ENCODE measurements at places on chromosomes 1 and 21. TPM values are rescaled to one million over a fixed set of nuclear protein-coding genes. Genes with fewer than 3 reads are reported as not detected.

The ACKR1 gene
- total RNA-seq, result not detected

- no peaks in the 10 kb centered on the region for H3K4me1 ChIP-seq
- no peak overlapping the region for H3K4me3 ChIP-seq
- no peak for DNase-seq
Measured at GRCh38 chr1:186843226-186843625, 14.5 kb downstream of the PLA2G4A start.

DNA sequence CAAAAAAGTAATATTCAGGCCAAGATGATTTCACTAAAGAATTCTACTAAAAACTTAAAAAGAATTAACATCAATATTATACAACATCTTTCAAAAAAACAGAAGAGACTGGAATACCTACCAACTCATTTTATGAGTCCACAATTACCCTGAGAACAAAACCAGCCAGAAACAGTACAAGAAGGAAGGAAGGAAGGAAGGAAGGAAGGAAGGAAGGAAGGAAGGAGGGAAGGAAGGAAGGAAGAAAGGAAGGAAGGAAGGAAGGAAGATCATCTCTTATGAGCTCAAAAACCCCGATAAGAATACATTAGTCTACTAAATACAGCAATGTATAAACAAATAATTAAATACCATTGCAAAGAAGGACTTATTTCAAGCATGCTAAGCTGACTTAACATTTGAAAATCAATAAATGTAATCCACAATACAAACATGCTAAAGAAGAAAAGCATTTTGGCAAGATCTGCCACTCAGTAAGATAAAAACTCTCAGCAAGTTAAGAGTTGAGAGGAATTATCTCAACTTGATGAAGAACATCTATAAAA is 149.9 kb upstream of the RGS18 start:
- H3K4me1 ChIP-seq, result no peaks in the 10 kb centered on the region
- no peaks in the 10 kb centered on the region for H3K27me3 ChIP-seq
- H3K4me3 ChIP-seq, result no peak overlapping the region
- no peak for DNase-seq
- no peak overlapping the region for H3K27ac ChIP-seq

The LRRC52 gene
- not detected for total RNA-seq

The ASCL5 gene
- not detected for total RNA-seq

GRCh38 chr1:44636688-44637598 is 37.3 kb downstream of the TMEM53 start:
- no peak for DNase-seq
- H3K27ac ChIP-seq, result peak overlapping the region; percentile 28
- H3K4me1 ChIP-seq, result peaks cover 26% of the 10 kb centered on the region
- H3K27me3 ChIP-seq, result no peaks in the 10 kb centered on the region
- no peak overlapping the region for H3K4me3 ChIP-seq

DNA sequence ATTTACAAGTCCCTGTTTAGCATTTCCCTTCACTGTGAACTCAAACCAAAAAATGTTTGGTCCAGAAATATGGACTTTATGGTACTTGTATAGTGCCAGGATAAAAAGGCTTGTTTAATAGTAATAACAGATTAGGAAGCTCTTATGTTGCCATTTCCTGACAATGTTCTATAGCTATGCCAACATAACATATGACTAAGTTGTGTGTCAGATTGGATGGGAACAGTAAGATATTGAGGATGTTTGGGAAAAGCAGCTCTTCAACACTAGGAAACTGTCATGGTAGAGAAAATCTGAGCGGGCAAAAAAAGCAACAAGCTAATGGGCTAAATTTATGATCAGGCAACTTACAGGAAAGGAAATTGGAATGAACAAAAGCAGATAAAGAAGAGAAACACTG is 287.1 kb upstream of the ADGRL4 start:
- no peak overlapping the region for H3K4me3 ChIP-seq
- H3K36me3 ChIP-seq, result no peaks in the 10 kb centered on the region
- DNase-seq, result no peak
- H3K27me3 ChIP-seq, result no peaks in the 10 kb centered on the region
- no peaks in the 10 kb centered on the region for H3K4me1 ChIP-seq

- H3K27ac ChIP-seq, result no peak overlapping the region
- H3K27me3 ChIP-seq, result no peaks in the 10 kb centered on the region
- H3K4me3 ChIP-seq, result no peak overlapping the region
- no peak for DNase-seq
Measured at GRCh38 chr1:107689159-107689558, 275.8 kb downstream of the VAV3 start.

The TMPRSS15 gene
- not detected for total RNA-seq

The C2CD4D gene
- 3.9 TPM for total RNA-seq

GRCh38 chr1:182784556-182785171 is 4.9 kb upstream of the NPL start:
- no peak overlapping the region for H3K27ac ChIP-seq
- no peaks in the 10 kb centered on the region for H3K36me3 ChIP-seq
- no peaks in the 10 kb centered on the region for H3K27me3 ChIP-seq
- H3K4me3 ChIP-seq, result no peak overlapping the region
- DNase-seq, result no peak

- no peaks in the 10 kb centered on the region for H3K36me3 ChIP-seq
- no peaks in the 10 kb centered on the region for H3K4me1 ChIP-seq
- no peak overlapping the region for H3K4me3 ChIP-seq
- H3K27ac ChIP-seq, result no peak overlapping the region
Measured at GRCh38 chr1:159554696-159555095, 18.9 kb upstream of the OR10J5 start.

- DNase-seq, result no peak
- H3K27ac ChIP-seq, result no peak overlapping the region
- no peaks in the 10 kb centered on the region for H3K4me1 ChIP-seq
- H3K4me3 ChIP-seq, result no peak overlapping the region
Measured at GRCh38 chr21:16792101-16792500, 720.7 kb upstream of the CXADR start.

DNA sequence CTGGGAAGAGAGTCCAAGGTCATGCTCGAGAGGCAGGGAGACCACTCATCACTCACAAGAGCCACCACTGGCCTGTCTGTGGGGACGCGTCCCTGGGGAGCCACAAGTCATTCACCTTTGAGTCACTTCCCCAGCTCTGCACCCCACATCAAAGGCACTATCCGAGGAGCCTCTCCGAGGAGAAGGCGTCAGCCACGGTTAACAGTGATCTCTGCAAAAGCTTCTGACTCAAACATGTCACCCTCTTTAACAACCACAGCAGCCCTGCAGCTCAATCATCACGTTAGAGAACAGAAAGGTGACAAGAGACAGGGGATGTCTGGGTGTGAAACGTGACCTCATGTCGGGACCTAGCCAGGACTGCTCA is 9.0 kb downstream of the LRRC47 start:
- DNase-seq, result peak; percentile 88
- H3K4me1 ChIP-seq, result peaks cover 22% of the 10 kb centered on the region
- H3K4me3 ChIP-seq, result no peak overlapping the region

The GOLT1A gene
- total RNA-seq, result 0.27 TPM

DNA sequence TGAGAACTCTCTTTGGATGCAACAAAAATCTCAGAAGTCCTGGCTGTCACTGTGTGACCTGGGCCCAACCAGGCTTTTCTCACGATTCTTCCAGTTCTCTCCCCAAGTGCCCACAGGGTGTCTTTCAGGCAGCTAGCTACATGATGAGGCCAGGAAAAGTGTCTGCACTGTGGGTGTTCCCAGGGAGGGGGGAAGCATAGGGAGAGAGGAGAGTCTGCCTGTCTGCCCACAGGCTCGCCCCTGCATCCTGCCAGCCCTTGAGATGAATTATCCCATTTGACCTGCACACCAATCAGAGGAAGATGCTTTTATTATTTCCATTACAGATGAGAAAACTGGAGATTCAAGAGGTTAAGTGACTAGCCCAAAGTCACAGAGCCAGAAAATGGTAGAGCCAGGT is 27.8 kb downstream of the FOXO6 start:
- no peak for DNase-seq
- peaks cover 25% of the 10 kb centered on the region for H3K27me3 ChIP-seq
- H3K36me3 ChIP-seq, result no peaks in the 10 kb centered on the region
- H3K4me1 ChIP-seq, result no peaks in the 10 kb centered on the region
- no peak overlapping the region for H3K4me3 ChIP-seq

The LMX1A gene
- not detected for total RNA-seq

DNA sequence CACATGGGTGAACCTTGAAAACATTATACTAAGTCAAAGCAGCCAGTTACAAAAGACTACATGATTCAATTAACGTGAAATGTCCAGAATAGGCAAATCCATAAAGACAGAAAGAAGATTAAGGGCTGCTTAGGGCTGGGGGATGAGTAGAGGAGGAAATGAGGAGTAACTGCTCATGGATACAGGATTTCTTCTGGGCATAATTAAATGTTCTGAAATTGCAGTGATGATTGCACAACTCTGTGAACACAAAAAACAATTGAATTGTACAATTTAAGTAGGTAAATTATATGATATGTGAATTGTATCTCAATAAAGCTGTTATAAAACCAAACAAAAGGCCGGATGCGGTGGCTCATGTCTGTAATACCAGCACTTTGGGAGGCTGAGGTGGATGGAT is 52.2 kb downstream of the RERE start:
- H3K27me3 ChIP-seq, result no peaks in the 10 kb centered on the region
- H3K27ac ChIP-seq, result no peak overlapping the region
- H3K4me1 ChIP-seq, result peaks cover 9% of the 10 kb centered on the region
- H3K36me3 ChIP-seq, result peaks cover 2% of the 10 kb centered on the region
- H3K4me3 ChIP-seq, result no peak overlapping the region

The ZNF648 gene
- not detected for total RNA-seq

- no peak overlapping the region for H3K27ac ChIP-seq
- H3K27me3 ChIP-seq, result no peaks in the 10 kb centered on the region
- DNase-seq, result no peak
- peaks cover 40% of the 10 kb centered on the region for H3K4me1 ChIP-seq
- H3K4me3 ChIP-seq, result no peak overlapping the region
- peaks cover 34% of the 10 kb centered on the region for H3K36me3 ChIP-seq
Measured at GRCh38 chr1:100053727-100054126, 79.0 kb downstream of the SASS6 start.

The ARTN gene
- not detected for total RNA-seq

DNA sequence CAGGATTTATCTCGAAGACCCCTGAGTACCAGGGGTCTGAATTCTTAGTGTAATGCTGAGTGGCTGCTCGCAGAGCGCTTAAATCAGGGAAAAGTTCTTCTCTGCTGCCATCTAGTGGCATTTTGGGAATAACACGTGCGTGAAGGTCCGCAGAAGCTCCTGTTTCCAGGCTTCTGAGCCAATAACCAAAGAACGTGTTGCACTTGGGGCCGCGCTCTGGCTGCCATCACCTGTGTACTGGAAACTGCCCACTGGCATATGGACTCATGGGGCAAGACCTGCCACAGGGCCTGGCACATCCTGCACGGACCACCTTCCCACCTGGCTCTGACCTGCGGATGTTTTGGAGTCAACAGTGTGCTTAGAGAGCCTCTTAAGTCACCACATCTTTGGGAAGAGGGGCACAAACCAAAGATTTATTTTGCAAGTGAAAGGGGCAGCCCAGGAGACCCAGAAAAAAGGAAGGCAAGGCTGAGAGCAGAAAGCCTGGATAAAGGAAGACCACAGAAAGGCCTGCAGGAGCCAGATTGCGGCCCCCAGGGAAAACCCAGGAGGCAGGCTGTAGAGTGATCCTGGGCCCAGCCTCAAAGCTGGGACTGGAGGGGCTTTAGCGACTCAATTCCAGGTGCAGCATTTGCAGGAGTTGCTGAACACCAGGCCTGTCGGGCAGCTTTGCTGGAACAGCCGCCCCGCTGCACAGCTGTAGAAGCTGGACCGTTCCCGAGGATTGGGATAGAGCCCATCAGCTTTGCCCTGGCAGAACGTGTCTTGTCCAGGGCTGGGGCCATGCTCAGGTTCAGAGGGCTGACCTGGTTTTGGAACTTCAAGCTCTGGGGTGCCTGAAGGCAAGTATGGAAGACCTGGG is 13.0 kb downstream of the CHIT1 start:
- peak; percentile 56 for DNase-seq
- H3K4me3 ChIP-seq, result no peak overlapping the region
- no peak overlapping the region for H3K27ac ChIP-seq
- H3K27me3 ChIP-seq, result peaks cover 8% of the 10 kb centered on the region
- no peaks in the 10 kb centered on the region for H3K36me3 ChIP-seq

GRCh38 chr1:22636353-22636752 is at the start of gene C1QA:
TSS of gene C1QA (plus strand) at chr1:22636628. CDS start at chr1:22637617, 989 bp downstream.
- H3K4me1 ChIP-seq, result no peaks in the 10 kb centered on the region
- H3K36me3 ChIP-seq, result no peaks in the 10 kb centered on the region
- no peak for DNase-seq
- no peak within 1 kb of the TSS for H3K27ac ChIP-seq
- peaks cover 21% of the 10 kb centered on the region for H3K27me3 ChIP-seq

The SLAMF1 gene
- total RNA-seq, result 166 TPM

DNA sequence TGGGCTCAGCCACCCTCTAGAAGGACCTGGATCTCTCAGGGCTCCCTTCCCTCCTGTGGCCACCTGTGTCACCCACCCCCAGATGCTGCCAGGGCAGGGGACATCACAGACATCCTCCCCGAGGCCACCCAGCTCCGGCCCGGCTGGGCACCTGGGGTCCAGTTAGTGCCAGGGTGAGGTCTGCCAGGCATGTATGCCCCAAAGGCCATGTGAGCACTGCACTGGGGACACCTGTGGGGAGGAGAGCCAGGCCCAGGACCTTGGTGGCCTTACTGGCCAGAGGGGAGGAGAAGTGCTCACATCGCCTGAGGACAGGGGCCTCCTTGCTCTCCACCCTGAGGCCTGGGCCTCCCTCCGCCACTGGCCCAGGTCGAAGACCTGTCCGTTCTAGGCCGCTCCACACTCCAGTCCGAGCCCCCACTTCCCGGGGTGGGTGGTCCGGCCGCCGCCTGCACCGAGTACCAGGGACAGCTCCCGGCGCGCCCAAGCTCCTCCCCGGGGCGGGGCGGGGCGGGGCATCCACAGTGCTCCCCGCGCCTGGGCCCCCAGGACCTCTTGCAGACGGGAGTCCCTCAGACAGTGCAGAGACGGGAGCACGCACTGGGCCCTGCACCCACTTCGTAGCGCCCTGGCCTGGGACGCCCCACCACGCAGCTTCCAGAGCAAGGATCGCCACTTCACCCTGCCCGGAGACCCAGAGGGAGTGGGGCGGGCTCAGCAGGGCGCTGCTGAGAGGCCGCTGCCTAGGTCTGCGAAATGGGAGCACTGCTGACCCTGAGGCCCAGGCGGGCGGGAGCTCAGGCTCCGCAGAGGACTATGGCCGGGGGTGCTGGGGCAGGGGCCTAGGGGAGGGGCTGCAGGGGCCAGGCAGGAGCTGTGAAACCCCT is 34.3 kb upstream of the CCDC27 start:
- no peak overlapping the region for H3K4me3 ChIP-seq
- peaks cover 4% of the 10 kb centered on the region for H3K4me1 ChIP-seq
- peak; percentile 25 for DNase-seq
- no peaks in the 10 kb centered on the region for H3K36me3 ChIP-seq

DNA sequence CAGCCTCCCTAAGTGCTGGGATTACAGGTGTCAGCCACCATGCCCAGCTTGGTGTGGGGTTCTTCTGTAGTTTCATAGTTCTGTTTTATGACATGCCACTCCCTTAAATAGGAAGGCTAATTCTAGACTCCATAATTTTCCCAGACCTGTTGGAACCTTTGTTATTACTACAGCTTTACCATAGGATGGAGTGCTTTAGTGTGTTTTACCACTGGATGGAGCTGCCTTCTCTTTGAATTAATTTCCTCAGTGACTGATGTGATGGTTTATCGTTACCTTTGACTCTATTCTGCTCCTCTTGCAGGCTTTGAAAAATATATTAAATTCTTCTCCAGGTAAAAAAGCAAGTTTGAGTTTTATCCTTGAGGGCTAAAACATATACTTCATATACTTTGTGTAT is 84.6 kb upstream of the NEK7 start:
- H3K4me1 ChIP-seq, result no peaks in the 10 kb centered on the region
- H3K4me3 ChIP-seq, result no peak overlapping the region
- H3K36me3 ChIP-seq, result no peaks in the 10 kb centered on the region

GRCh38 chr1:180574031-180574713 is 15.4 kb downstream of the OVAAL start:
- peaks cover 13% of the 10 kb centered on the region for H3K27me3 ChIP-seq
- DNase-seq, result no peak
- H3K4me1 ChIP-seq, result peaks cover 22% of the 10 kb centered on the region
- H3K36me3 ChIP-seq, result no peaks in the 10 kb centered on the region
- H3K27ac ChIP-seq, result no peak overlapping the region
